Thymus (tissue), 14 donors: ENCODE measurements at places on chromosomes 13 and 19. TPM values are rescaled to one million over a fixed set of nuclear protein-coding genes. Genes with fewer than 3 reads are reported as not detected.

- no peaks in the 10 kb centered on the region for H3K27me3 ChIP-seq
- no peak overlapping the region for H3K27ac ChIP-seq
- H3K4me1 ChIP-seq = no peaks in the 10 kb centered on the region
- H3K4me3 ChIP-seq = no peak overlapping the region
These were observed 139.1 kb downstream of the SLC7A1 start for GRCh38 chr13:29456419-29456818.

DNA sequence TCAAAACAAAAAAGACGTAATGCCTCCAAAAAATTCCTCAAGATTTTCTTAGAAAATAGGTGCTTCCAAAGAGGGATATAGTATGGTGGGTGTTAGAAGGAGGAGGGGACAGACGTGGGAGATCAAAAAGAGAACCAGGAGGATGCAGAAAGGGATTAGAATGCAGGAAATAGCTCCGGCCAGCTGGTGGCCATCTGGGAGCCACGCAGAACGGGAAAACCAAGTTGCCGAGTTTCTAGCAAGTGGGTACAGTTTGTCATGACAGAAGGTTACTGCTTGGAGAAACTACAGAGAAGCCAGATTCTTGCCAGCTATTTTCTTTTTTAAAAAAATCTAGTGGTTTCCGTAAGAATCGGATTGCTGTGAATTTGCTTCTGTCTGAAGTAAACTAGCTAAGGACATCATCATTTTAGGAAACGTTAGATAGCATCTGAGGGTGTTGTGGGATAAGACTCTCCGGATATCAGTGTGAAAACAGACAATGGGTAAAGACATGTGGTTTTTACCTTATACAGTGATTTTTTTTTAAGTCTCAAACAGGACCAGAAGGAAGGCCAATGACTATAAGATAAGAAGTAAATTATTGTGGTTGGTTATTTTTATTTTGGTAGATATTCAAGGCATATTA is 104.9 kb downstream of the HSPH1 start:
- H3K4me3 ChIP-seq = no peak overlapping the region
- no peaks in the 10 kb centered on the region for H3K4me1 ChIP-seq
- no peak for DNase-seq
- no peaks in the 10 kb centered on the region for H3K36me3 ChIP-seq
- H3K27ac ChIP-seq = no peak overlapping the region
- peaks cover 2% of the 10 kb centered on the region for H3K27me3 ChIP-seq

GRCh38 chr13:37368501-37368900 is 230.1 kb downstream of the POSTN start:
- H3K36me3 ChIP-seq = no peaks in the 10 kb centered on the region
- H3K27me3 ChIP-seq = no peaks in the 10 kb centered on the region
- no peak overlapping the region for H3K4me3 ChIP-seq
- no peak overlapping the region for H3K27ac ChIP-seq
- H3K4me1 ChIP-seq = no peaks in the 10 kb centered on the region

DNA sequence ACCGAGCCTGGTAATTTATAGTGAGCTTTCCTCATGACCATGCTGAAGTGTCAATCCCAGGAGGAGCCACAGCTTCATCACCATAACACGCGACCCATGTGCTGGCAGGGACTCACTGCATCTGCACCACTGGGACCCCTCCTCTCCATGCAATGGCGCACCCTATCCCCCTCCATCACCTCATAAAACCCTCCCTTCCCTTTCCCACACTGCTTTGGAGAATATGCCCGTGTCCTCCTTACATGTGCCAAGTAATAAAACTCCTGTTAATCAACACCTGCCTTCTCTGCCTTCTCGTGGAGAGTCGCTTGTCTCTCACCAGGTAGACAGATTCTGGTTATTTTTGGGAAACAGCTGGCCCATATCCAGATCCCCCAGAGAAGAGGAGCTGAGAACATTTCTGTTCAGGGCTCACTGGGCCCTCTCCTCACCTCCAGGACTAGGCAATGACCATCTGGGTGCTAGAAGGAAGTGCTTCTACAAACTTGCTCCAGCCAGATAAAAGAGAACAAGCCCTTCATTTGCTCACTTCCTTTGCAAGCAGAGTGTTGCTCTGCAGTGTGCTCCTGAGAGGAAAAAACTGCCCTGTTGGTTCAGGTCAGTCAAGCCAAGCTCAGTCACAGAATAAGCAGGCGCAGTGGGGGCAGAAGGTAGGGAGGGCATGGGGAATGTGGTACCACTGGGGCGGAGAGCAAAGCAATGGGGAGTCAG is 894.3 kb downstream of the UQCRFS1 start:
- no peaks in the 10 kb centered on the region for H3K4me1 ChIP-seq
- no peaks in the 10 kb centered on the region for H3K36me3 ChIP-seq
- DNase-seq = no peak
- no peak overlapping the region for H3K4me3 ChIP-seq
- no peak overlapping the region for H3K27ac ChIP-seq
- no peaks in the 10 kb centered on the region for H3K27me3 ChIP-seq

DNA sequence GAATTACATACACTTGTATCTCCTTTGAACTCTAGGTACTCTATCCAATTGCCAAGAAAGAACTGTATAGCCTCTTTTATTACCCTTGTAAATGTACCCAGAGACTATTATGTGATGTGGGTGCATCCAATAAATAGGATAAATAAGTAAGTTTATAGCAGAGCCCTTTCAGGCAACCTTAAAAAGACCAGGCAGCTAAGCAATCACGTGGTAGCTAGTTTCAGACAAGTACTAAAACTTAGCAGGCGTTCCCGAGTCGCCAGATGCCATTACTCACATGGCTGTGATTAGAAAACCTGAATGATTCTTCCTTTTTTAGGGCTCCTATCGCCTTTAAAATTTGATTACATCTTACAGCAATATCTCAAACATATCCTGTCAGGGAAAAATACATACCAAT is 1303.0 kb downstream of the EFNB2 start:
- H3K4me3 ChIP-seq = no peak overlapping the region
- no peaks in the 10 kb centered on the region for H3K4me1 ChIP-seq
- H3K27me3 ChIP-seq = no peaks in the 10 kb centered on the region
- H3K36me3 ChIP-seq = no peaks in the 10 kb centered on the region
- H3K27ac ChIP-seq = no peak overlapping the region

GRCh38 chr13:19591864-19592263 is 30.5 kb upstream of the TPTE2 start:
- H3K4me3 ChIP-seq = no peak overlapping the region
- H3K36me3 ChIP-seq = no peaks in the 10 kb centered on the region
- no peak for DNase-seq
- no peaks in the 10 kb centered on the region for H3K4me1 ChIP-seq

Gene C1QTNF9B
- total RNA-seq = 0.38 TPM
